ENCODE measurements at places on chromosomes 2 and 18.
A peak's percentile ranks its signal among the peaks of the same experiment; 100 is the strongest.

DNA sequence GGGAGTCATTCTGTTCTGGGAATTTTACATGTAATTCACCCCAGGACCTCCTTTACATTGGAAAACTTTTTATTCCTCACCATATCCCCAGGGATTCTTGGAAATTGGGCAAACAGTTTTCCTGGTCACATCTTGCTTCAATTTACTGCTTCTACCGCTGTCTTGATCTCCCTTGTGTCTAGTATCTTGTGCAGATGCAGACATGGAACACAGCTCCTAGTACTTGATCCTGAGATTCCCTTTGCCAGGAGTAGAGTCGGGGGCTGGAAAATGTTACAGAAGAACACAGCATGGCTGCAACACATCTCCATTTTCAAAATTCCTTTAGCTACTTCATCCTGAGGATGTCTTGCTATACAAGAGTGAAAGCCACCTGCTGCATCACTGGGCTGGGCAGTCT lies 472.8 kb downstream of the PLCL1 start:
- no peak for ATAC-seq

DNA sequence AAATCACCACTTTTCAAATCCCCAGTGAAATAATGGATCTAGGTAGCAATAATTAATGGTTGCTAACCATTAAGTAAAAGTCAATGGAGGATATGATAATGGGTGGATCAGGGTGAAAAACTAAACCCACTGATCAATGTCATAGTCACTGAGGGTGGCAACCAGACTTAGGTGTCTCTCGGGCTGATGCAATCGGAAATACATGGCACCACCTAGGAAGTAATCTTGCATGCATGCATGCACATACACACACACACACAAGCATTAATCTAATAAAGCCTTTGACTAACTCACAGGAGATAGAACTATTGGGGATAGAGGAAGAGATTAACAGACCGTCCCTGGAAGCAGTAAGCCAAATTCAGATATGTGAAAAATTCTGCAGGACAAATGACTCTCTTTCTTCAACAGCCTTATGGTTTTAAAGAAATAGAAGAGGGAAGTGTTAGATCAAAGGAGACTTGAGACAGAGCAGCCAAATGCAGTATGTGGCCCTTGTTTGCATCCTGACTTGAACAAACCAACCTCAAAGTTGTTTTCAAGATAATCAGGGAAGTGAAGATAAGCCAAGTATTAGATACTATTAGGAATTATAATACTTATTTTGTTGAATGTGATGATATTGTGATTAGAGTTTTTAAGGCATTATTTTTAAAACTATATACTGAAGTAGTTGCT lies 186.0 kb upstream of the RMP24 start:
- no peak for ATAC-seq

- peak; percentile 73 for ATAC-seq
These were observed 22.0 kb downstream of the SMAD7 start for GRCh38 chr18:48928787-48929186.

DNA sequence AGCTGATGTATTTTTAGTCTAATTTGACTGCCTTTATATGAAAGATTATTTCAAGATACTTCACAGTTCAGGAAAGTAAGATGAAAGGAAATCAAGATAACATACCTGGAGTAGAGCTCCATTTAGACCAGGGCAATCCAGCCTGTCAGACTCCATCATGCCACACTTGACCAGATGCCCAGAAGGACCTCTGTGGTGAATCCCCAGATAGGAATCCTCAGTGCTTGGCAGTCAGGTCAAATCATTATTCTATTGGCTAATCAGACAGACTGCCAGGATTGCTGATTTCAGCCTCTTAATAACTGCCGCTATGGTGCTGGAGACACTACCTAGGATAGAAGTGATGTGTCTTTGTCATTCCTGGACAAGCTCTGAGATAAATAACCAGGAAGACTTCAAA lies 404.2 kb downstream of the STK39 start:
- no peak for ATAC-seq

DNA sequence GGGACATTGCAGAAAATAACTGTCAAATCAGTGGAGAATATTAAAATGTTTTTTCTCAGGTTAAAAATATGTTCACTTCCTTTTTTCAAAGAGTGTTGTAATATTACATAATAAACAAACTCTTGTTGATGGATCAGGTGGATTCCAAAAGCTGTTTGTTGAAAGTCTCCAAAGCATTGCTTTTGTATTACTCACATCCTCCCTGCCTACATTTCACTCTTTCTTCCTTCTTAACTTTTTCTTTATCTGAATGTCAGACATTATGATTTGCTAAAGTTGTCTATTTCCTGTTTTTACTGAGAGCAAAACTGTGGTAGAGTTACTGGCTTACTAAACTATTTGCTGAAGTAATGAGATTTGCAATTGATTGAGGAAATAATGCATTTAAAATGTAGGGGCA lies 92.1 kb downstream of the CDH19 start:
- ATAC-seq, result no peak

- no peak for ATAC-seq
These were observed 42.4 kb upstream of the COL5A2 start for GRCh38 chr2:189221811-189222467.

GRCh38 chr18:78914249-78914935 lies 65.2 kb upstream of the SALL3 start:
- ATAC-seq, result no peak

DNA sequence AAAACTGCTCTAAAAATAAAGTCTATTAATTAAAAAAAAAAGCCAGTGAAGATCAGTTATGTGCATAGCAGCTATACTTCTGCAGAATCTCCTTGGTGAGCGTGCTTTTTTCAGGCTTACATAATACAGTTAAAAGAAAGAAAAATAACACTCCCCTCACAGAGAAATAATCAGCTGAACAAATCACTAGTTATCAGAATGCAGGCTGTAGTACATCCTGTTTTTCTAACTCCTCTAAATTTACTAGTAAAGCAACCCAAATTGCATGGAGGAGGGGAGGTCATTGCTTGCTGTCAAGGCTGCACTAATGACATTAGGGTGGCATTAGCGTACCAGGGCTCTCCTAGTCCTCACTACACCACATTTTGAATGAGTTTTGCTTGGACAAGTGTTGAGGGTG lies 192.2 kb downstream of the PLCL1 start:
- ATAC-seq, result no peak

GRCh38 chr2:145088756-145089155 lies 568.8 kb upstream of the ZEB2 start:
- ATAC-seq, result no peak

DNA sequence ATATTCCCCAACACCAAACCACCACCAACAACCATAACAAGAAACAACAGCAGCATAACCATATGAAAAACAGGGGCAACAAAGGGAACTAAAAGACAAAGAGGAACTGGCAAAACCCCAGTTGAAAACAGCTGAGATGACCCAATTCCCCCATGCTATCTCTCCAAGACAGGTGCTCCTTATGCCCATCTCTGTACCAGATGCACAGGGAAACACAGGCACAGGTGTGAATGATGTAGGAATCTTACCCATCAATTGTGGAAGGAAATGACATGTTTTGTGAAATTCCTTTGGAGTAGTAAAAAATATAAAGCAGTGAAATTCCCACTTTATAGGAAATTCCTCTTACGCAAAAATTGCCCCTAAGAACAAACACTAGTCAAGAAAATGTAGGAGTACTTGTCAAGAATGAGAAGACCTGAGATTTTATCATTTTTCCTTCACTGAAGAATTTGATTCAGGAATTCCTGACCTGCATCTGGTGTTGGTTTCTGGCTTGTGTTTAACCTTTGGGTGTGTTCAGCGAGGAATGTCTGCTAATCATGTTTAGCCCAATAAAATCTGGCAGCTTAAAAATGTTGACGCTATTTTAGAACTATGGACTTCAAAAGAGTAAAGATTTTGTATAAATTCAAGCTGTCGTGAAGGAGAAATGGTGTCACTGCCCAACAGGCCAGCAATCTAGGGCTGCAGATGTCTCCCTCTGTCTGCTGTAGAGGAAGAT lies 67.7 kb upstream of the ARHGAP28 start:
- ATAC-seq, result no peak

GRCh38 chr2:170505631-170506275 lies 209.4 kb upstream of the SP5 start:
- no peak for ATAC-seq

GRCh38 chr2:163595028-163595427 lies 140.8 kb downstream of the FIGN start:
- no peak for ATAC-seq

DNA sequence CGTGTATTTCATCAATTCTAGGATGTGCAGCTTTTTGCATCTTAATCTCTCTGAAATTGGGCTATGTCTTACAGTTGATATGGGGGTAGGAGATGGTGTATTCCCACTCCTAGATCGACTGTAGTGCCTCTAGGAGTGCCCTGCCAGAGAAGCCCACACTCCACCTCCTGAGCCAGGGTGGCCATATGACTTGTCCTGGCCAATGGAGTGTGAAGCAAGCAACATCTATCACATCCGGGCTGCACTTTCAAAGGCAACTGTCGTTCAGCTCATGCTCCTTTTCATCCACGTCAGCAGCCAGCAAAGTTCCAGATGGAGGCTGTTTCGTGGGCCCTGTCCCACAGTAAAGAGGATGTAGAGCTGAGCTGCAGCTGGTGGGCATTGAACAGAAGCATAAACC lies 149.4 kb upstream of the SLC1A4 start:
- ATAC-seq, result peak; percentile 53
